ENCODE measurements at places on chromosomes 5 and 9. TPM values are rescaled to one million over a fixed set of nuclear protein-coding genes. Genes with fewer than 3 reads are reported as not detected.

- DNase-seq, result no peak
Observed at GRCh38 chr5:3357291-3357690, 238.3 kb upstream of the IRX1 start.

DNA sequence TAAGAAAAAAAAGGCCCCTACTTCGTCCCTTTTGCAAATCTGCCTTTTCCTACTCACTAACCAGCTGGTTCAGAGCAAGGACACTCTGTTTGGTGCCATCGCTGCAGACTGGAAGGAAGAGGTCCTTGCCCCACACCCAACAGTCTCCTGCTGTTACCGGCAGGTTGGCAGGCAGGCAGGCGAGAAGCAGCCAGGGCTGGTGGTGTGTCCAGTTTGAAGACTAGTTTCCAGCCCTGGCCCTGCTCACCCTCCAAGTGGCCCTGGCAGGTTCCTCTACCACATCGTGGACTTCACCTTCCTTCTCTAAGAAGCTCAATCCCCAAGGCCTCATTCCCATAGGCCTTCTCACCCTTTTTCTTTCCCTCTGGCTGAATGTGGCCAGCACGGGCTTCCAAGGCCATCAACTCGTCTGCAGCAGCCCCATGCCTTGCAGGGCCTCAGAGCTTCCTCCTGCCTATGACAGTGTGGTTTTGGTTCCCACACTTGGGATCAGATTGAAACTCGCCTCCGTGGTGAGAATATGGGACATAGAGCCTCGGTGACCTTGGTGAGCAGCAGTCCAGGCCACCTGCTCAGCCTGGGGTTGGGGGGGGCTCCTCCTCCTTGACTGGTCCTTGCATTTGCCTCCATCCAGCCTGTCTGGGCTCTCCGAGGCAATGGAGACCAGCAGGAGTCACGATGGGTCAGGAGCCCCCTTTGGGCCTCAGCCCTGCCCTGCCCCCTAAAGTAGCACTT, 22.9 kb downstream of the TGFBI start:
- no peak for DNase-seq

DNA sequence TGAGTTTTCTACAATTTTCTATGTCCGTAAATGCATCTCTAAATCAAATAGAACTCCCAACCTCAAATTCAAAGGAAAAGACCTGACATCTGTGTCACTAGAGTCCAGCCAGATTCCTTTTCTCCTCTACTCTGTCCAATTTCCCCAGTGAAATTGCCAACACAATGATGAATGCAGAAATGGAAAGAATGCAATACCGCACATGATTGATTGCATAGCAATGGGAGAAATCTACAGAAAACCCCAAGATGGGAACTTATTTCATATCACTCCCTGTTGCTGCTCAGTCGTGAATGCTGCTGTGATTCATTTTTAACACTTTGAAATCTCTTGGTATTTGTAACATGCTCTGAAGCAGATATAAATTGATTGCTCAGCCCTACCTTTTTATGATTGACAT, 355.1 kb upstream of the TUSC1 start:
- DNase-seq, result no peak

DNA sequence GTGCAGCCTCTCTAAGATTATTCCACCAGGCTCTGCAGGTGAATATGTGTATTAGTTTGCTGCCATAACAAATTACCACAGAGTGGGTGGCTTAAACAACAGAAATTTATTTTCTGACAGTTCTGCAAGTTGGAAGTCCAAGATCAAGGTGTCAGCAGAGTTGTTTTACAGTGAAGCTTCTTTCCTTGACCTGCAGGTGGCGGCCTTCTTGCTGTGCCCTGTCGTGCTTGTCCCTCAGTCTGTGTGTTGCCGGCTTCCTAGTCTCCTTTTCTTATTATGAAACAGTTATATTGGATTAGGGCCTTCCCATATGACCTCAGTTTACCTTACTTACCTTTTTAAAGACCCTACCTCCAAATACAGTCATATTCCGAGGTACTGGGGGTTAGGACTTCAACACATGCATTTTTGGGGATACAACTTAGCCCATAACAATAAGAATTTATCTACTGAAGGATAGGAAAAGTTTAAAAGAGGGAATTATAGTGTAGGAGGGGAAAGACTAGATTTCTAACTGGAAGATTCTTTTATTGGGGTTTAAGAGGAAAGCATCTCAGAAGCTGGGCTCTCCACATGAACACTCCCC, 97.4 kb downstream of the OSTF1 start:
- no peak for DNase-seq

DNA sequence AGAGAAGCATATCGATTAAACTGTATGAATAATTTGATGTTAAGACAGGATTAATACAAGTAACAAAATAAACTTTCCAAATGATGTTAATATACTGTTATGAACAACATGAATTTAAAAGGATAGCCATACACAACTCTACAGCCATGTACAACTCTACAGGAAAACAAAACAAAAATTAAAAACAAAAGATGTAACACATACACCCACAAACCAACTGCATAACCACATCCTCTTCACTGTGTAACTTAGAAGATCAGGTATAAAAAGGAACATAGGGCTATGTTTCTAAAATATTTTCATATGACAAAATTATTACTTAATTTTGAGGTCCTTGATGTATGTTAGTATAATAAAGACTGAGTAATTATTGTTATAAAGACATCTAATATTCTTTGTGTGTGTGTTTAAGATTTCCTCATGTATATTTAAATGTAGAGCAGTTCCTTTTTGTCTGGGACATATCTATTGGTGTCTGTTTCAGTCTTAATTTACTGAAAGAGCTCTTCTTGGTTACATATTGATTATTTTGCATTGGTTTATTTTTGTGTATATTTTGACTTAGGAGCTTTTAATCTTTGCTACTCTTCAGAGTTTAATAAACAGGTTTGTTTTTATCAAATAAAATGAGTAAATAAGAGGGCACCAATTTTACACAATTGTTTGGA, 966.8 kb upstream of the CTNND2 start:
- DNase-seq, result no peak

- DNase-seq, result no peak
Observed at GRCh38 chr5:170421826-170422225, 32.7 kb upstream of the KCNMB1 start.

- no peak for DNase-seq
Observed at GRCh38 chr5:36854402-36855140, 22.0 kb upstream of the NIPBL start.

- no peak for DNase-seq
Observed at GRCh38 chr5:59656351-59657254, 236.9 kb downstream of the PDE4D start.

GRCh38 chr9:7578951-7579350, 220.6 kb downstream of the DMAC1 start:
- DNase-seq, result no peak

GRCh38 chr5:158937381-158937952, 162.2 kb downstream of the EBF1 start:
- no peak for DNase-seq

- DNase-seq, result no peak
Observed at GRCh38 chr5:58974601-58975000, 391.7 kb downstream of the RAB3C start.

DNA sequence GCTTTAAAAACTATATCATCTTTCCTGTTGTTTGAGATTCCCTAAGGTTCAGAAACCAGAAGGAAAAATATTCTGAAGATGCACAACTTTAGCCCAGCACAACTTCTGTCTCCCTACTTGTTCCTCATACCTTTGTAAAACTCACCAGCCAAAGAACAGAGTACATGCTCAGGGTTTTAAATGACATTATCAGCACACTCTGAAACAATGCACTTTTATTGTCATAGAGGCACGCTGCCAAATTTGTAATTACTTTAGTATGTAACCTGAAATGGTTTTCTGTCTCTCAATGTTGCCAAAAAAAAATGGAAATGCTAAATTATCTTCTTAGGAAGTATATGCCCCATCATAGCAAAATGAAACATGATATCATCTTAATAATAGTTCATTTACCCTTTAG, 383.6 kb upstream of the CDH6 start:
- no peak for DNase-seq

DNA sequence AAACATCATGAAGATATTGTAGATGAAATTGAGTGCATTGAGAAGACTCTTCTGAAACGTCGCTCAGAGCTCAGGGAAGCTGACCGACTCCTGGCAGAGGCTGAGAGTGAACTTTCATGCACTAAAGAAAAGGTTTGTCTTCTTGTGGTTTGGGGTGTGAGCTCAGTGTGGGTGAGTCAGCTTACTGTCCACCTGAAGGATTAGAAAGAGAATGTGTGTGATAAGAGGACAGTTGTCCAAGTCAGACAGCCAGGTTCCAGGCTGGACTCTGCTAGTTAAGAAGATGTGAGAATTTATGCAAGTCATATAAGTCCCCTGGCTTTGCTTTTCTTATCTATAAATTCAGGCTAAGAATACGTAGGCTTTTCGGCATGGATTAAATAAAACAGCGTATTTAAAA, 46.9 kb downstream of the RAB14 start:
- no peak for DNase-seq

The CNTNAP3 gene
- 0.23 TPM for polyA plus RNA-seq

The FOXD4L6 gene
- polyA plus RNA-seq, result 0.03 TPM

The RGS7BP gene
- 0.06 TPM for polyA plus RNA-seq

The SURF6 gene
- 36.3 TPM for polyA plus RNA-seq

The ZDHHC12 gene
- 18.5 TPM for polyA plus RNA-seq

The ARL14EPL gene
- 0.08 TPM for polyA plus RNA-seq

The IQGAP2 gene
- 0.56 TPM for polyA plus RNA-seq

The NPR3 gene
- polyA plus RNA-seq, result 1.8 TPM
